ENCODE measurements at places on chromosomes 3 and 15.

- no peak for DNase-seq
These were observed 39.3 kb downstream of the PLD1 start for GRCh38 chr3:171770689-171771620.

DNA sequence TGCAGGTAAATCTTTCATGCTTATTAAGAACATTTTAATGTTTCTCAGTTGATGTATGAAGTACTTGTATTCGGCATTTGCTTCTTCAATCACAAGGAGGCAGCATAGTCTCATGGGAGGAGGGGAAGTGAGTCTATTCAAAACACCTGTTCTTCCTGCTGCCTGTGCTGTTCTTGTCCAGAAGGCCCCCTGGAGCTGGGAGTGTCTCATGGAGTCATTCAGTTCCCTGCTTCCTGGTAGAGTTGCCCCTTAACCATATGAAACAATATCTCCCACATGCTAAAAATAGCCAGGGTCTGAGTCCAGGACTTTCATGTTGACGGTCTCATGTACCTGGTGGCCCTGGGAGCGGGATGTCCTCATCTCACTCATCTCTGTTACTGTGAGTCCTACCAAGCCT is 15.5 kb upstream of the PPP1R2 start:
- DNase-seq: no peak

GRCh38 chr3:189474944-189475343 is 156.2 kb upstream of the TP63 start:
- DNase-seq: no peak

DNA sequence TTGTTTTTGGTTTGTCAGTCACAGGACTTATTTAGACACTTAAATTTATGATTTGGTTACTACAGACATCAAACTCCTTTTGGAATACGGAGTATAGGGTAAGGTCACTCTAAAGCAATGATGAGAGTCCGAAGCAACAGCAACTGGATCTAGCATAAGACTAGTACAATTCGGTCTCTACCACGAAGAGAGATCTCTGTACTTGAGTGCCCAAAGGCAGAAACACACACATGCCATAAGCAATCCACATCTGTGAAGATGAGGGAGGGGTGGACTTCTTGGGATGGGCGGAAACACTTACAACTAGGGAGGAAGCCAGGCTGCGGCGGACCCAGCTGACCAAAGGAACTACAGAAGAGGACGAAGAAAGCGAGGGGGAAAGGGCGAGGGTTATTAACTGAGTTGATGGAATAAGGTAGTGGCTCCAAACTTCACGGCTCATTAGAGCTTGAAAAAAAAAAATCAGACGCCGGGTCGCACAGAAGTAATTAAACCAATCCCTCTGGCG is 595 bp downstream of the DPH6 start:
- peak; percentile 1 for DNase-seq

DNA sequence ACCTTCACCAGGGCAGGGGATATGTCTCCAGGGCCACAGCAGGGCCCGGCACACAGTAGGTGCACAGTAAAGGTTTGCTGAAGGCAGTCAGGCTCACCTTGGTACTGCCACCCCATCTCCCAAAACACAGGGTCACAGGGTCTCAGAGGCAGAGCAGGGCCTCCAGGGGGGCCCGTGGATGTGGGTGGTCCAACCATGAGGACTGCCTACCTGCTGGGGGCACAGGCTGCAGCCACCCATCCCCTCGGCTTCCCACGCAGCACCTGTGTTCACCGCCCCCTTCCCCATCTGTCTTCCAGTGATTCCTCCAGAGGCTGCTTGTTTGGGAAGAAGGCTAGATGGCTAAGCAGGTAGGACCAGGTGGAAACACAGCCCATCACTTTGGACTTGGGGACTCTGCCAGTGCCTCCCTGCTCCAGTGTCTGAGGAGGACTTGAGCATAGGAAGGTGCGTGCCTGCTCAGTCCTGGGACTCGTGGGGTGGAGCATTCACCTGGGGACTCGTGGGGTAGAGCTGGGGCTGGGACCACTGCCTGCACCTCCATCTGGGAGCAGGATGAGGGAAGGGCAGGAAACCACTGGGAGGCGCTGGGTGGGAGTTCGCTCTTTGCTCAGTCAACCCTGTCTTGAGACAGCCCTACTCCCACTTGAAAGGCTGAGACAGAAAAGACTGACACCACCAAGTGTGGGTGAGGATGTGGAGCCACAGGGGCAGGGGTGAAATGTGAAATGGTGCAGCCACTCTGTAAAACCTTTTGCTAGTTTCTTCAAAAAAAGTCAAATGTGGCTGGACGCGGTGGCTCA is 18.8 kb upstream of the PLXND1 start:
- DNase-seq: no peak

- no peak for DNase-seq
These were observed 50.3 kb downstream of the EXD1 start for GRCh38 chr15:41180206-41180789.

DNA sequence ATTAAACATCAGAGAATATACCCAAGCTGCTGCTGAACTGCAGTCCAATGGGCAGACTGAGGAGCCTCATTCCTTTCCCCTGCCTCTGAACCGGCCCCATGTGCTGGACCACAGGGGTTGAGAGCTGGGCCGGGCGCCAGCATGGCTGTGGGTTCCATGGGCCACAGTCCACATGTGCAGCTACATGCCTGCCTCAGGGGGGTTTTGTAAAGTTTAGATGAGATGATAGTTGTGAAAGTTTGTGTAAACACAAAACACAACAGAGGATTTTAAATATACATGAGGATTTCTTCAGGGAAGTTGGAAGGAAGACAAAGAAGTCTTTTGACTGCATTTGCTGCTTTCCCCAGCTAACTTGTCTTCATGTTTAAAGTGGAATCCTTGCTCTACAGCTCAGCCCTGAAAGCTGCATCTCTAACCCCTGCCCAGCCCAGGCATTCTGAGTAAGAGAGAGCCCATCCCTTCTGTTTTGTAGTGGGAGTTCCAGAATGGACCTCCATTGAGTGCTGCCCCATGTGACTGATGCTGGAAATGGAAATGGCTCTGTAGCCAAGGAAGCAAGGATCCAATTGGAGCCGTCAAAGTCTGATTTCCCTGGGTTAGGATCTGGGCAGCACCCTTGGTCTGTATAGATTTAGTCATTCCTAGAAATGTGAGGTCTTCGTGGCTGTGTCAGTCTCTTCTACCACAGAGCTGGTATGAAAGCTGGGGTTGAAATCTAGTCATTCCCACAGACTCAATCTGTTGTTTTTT is 17.5 kb downstream of the SLC12A8 start:
- no peak for DNase-seq

GRCh38 chr3:35718921-35719320 is 79.6 kb downstream of the ARPP21 start:
- no peak for DNase-seq

GRCh38 chr3:66638717-66639116 is 137.9 kb upstream of the LRIG1 start:
- no peak for DNase-seq

DNA sequence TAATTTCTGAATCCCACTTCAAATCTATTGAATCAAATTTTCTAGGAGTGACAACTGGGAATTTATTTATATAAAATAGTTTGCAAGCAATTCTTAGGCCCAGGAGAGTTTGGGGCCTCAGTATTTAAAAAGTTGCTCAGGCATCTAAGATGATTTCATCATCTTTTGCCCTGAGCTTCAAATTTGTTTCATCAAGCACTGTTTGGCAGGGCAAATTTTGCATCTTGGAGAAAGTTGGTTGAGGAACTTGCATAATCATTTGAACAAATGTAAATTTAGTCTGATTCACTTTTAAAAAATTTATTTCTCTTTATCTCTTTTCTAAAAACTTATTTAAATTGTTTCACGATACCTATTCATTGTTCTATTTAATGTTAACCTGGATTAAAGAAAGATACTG is 702.8 kb downstream of the SI start:
- no peak for DNase-seq

DNA sequence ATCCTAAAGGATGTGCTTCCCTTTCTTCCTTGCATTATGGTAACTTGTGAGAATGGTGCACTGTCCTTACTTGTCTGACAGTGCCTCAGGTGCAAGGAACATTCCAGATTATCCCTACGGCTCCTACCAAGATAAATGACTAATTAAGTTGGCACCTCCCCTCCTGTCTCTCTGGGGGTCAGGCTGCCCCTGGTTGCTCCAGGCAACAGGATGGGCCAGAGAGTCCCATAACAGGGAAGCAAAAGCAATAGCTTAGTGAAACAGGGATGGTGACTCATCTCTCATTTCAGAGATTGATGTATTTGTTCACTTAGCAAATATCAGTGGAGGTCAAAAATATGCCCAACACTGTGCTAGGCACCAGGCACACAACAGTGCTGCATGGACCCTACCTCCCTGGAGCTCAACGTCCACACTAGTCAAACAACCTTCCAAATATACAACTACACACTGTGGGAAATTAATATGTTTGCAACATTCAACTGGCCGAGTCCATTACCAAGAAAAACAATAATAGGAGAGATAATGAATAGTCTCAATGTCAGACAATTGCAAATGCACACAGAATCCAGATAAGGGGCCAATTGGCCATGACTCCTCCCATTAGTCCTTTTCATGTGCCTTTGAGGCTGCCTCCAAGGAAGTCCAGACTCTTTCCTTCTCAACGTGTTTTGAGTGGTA is 249.0 kb downstream of the TLE3 start:
- no peak for DNase-seq

DNA sequence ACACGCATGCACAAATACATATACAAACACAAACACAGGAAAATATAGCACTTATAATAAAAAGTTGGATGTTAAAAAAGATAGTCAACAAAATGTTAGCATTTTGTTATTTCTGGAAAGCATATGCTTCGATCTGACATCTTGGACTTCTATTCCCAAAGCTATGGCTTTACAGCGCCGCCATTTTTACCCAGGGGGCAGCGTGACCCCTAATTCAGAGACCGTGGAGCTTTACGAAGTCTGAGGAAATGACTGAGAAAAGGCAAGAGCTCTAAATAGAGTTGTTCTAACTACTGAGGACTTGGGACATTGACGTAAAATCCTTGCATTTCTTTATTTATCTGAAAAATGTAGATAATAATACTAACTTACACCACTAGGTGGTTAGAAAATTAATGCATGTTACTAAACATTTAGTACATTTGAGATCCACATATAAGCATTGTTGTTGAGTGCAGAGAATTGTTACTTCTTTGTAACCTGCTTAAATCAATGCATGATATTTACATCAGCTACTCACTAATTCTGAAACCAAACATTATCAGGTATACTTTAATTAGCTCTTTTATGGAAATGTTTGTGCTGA is 155.4 kb downstream of the TP63 start:
- no peak for DNase-seq

DNA sequence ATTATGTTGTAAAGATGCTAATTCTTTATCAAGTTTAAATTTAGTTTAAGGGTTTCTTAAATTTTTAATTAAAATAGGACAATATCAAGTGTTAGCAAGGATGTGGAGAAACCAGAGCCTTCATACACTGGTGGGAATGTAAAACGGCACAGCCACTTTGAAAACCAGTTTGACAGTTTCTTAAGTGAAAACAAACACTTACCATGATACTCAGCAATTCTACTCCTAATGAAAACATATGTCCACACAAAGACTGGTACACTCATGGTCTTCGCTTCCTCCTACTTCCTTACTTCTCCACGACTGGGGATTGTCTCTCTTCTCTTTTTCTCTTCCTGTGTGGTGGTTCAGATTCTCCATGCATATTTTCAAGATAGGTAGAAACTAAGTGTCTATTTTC is 9.2 kb downstream of the SKIC8 start:
- DNase-seq: no peak

- DNase-seq: no peak
These were observed 3.0 kb downstream of the ROBO2 start for GRCh38 chr3:77042882-77043281.

GRCh38 chr15:71131601-71132362 is 16.5 kb downstream of the THSD4 start:
- DNase-seq: no peak

- DNase-seq: no peak
These were observed 19.5 kb downstream of the ARHGEF3 start for GRCh38 chr3:56782215-56782614.

DNA sequence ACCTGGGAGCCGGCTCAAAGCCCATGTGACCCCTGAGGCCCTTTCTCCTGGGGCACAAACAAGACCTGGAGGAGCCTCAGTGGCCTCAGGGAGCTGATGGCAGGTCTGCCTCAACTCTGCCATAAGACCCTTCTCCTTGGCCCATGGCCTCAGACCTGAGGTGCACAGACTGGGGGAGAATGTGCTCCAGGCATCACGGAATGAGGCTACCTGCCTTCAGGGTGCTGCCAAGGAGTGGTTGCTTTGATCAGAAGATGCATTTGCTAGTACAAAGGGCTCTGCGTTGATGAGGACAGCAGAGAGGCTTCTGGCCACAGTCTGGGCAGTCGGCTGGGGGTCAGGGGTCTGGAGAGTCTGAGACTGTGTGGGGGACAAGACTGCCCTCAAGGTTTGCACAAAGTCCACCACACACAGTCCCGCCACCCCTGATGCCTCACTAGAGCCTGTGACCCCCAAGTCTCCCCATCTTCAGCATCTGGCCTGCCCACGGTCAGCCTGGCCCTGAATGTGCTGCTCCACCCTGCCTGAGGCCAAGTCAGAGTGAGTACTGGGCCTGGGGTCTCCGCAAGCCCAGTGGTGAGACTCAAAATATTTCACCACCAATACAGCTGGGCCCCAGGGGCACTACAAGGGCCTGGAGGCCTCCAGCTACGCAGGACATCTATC is 26.6 kb downstream of the ALDH1L1 start:
- DNase-seq: no peak

All from stimulated activated CD4-positive, alpha-beta T cell treated with anti-CD3 and anti-CD28 coated beads, TNF-alpha, amount 100 ng/mL, for 4 hours (primary cell).